ENCODE measurements at places on chromosomes 2 and 18. TPM values are rescaled to one million over a fixed set of nuclear protein-coding genes. Genes with fewer than 3 reads are reported as not detected.

DNA sequence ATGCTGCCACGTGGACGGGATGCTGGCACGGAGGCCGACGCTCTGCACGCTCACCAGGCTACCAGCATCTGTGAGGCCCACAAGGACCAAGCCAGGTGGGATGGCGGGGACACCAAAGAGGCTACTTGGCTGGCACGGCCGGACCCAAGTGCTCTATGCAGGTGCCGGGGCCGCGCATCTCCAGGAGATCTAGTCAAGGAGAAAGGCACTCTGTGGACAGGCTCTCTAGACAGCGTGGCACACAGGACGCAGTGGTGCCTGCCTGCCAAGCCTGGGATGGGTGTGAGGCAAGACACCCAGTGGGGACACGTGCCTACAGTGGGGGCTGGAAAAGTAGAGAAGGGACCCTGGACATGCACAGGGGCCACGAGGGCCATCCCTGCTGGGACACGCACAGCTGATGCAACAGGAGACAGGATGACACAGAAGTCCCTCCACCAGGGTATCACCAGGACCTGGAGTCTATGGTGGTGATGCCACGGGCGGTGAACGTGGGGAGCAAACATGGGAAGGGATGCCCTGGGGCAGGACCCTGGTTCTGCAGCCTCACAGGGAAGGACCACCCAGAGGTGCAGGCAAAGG, 28.5 kb downstream of the ZNF516 start:
- no peak for DNase-seq

DNA sequence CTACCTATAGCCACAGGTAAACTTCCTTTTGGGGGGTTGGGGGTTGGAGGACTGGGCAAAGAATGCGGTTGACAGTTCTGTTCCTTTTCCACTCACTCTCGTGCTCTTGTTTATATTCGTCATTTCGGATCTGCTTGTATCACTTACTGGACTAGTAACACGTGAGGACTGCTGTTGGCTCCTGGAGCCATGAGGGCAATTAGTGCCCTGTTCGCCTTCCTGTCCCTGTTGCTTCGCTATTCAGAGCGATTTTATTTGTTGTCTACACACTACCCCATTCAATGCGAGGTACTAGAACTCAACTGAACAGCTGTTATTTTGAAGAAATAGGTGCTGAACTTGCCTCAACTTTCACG, 1.1 kb downstream of the KCNJ3 start:
- DNase-seq, result no peak

DNA sequence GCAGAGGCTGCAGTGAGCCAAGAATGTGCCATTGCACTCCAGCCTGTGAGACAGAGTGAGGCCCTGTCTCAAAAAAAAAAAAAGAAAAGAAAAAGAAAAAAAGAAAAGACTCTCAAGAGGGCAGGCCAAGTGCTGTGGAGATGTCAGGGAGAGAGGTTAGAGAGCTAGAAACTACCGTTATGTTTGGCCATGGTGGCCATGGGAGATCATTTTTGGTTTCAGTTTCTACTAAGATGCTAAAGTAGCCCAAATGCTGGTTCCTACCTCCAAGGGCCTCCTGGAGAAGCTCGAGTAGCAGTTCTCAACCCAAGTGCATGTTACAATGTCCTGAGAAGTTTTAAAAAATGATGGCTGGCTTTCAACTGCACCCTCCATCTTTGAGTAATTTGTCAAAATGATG, 47.4 kb upstream of the TCF4 start:
- DNase-seq, result no peak

DNA sequence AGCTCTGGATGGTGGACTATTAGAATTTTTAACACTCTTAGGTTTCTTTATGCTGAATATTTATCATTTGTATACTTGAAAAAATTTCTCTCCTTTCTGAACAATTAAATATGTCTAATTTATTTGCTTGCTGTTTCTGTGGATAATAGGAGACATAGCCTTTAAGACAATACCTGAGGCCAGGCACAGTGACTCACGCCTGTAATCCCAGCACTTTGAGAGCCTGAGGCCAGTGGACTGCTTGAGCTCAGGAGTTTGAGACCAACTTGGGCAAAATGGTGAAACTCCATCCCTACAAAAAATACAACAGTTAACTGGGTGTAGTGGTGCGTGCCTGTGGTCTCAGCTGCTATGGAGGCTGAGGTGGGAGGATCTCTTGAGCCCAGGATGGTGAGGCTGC, 54.7 kb downstream of the FAM117B start:
- DNase-seq, result no peak

- DNase-seq, result no peak
These were observed 214.8 kb downstream of the ATAD2B start for GRCh38 chr2:23711979-23712755.

GRCh38 chr2:105903051-105903674, 158.5 kb downstream of the NCK2 start:
- DNase-seq, result no peak

GRCh38 chr2:64699712-64700111, 46.0 kb upstream of the SERTAD2 start:
- no peak for DNase-seq

GRCh38 chr18:23573626-23574431, 12.5 kb downstream of the NPC1 start:
- DNase-seq, result peak; percentile 83

- no peak for DNase-seq
These were observed 97.4 kb downstream of the DDX1 start for GRCh38 chr2:15688924-15689568.

GRCh38 chr2:213021971-213022899, 129.2 kb downstream of the IKZF2 start:
- peak; percentile 62 for DNase-seq

GRCh38 chr2:127128445-127128904, 21.5 kb upstream of the BIN1 start:
- DNase-seq, result no peak

DNA sequence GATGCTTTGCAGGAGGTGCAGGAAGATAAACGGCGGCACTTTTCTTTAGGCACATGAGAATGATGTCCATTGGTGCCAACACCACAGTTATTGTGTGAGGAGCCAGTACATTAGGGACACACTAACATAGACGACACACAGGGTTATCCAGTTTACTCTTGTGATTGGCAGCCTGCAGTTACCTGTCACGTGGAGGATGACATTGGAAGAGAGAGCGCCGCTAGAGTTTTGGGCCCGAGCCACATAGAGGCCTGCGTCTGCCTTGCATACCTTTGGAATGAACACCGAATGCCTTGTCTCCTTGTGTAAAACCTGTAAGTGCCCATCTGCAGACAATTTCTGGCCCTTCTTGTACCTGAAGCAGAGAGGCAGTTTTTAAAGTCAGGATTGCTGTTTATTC, 26.9 kb upstream of the TTN start:
- DNase-seq, result no peak

DNA sequence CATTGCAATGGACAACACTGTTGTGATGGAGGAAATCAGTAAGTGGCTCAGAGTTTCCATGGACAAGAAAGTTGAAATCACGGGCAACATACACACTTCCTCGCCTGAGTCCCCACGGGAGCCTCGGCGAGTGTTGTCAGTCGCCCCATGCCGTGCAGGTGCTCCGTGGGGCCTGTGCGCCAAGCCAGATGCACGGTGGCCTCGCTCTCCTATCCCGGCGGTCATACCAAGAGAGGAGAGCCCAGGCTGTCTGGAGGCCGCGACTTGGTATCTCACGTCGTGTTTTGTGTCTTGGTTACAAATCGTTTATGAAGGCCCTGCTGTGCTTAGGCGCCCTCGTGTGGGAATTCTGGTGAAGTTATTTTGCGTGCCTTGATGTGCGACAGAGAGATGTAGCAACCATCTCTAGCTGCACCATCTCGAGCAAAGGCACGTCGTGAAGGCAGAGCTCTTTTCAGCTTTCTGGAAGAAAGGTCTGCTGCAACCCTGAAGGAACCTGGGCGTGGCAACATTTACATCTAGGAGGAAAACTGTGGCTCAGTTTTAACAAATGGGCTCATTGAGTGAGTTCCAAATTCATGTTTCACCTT, 21.8 kb downstream of the ATG4B start:
- no peak for DNase-seq

- no peak for DNase-seq
These were observed 4.9 kb downstream of the ERFE start for GRCh38 chr2:238163481-238164198.

RNASEH1 gene
- 60.7 TPM for total RNA-seq

CFAP210 gene
- not detected for total RNA-seq

TRAPPC8 gene
- 35.2 TPM for total RNA-seq

RBKS gene
- total RNA-seq, result 0.71 TPM

IL1B gene
- total RNA-seq, result 4.1 TPM

DPYSL5 gene
- 0.23 TPM for total RNA-seq

NGEF gene
- 2.7 TPM for total RNA-seq

HS1BP3 gene
- total RNA-seq, result 21.9 TPM

CROCC2 gene
- not detected for total RNA-seq
